ENCODE measurements at places on chromosomes 1 and 21. TPM values are rescaled to one million over a fixed set of nuclear protein-coding genes. Genes with fewer than 3 reads are reported as not detected.

The AGT gene
- total RNA-seq, result not detected

The FAM177B gene
- not detected for total RNA-seq

The HCRTR1 gene
- total RNA-seq, result not detected

The CD164L2 gene
- not detected for total RNA-seq

The SLC9C2 gene
- not detected for total RNA-seq

The CMPK1 gene
- total RNA-seq, result 112 TPM

The HMCN1 gene
- total RNA-seq, result 0.14 TPM

The KCNE1 gene
- not detected for total RNA-seq

GRCh38 chr1:114108751-114109255, 44.9 kb downstream of the SYT6 start:
- DNase-seq, result no peak

DNA sequence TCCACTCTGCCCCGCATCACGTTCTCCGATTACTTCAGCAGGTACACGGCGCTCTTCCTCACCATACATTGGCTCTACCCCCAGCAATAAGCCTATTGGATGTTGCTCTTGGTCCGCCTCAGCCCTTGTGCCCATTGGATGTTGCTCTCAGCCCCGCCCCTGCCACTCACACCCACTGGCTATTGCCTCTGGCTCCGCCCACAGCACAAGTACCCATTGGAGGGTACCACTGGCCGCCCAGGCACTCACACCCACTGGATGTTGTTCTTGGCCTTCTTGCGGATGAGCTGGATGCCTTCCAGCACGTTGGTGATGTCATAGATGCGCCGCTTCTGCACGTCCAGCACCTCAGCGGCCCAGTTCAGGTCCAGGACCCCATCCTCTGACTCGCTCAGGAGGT, 9.4 kb downstream of the E2F2 start:
- DNase-seq, result no peak

GRCh38 chr1:41293779-41294178, 51.7 kb upstream of the SCMH1 start:
- DNase-seq, result no peak

DNA sequence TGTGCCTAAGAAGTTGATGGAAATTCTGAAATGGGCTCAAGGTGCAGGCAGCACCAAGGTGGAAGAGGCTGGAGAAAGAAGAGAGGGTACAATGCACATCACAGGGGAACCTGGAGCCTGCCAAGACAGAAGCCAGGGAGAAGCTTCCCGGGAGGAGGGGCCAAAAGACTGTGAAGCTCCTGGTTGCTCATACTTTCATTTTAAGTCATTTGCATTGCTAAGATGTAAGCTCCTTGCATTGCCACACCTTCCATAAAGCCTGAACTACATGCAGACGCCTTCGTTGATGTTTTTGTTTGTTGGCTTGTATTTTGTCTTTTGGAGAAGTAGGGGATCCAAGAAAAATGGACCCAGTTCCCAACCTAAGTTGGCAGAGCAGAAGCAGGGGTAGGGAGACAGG, 69.0 kb downstream of the HMGB4 start:
- no peak for DNase-seq

GRCh38 chr1:56033321-56034037, 545.9 kb downstream of the PLPP3 start:
- DNase-seq, result no peak

DNA sequence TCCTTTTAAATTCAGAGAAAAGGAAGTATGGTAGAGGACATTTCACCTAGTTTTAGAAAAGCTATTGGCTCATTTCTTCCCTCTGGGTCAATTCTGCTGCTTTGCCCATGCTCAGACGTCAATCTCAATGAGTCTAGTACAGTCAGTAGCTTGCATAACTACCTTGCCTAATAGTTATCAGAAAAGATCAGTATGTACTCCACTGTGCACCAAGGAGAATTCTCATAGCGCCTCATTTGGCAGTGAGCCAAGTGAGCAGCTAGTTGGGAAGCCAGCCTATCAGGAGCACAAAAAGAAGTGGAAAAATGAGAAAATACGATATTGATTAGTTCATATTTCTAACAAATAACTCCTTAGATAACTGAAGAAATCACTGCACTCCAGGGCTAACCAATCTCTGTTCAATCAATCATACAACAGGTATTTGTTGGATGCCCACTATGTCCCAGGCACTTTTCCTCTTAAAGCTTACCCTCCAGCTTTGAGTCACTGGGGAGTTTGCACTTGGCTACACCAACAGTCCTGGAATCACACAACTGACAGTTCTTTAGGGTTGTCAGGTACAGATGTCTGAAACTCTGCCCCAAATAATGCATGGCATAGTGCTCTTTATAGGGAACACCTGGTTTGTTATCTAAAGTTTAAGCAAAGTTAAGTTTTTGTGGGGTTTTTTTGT, 50.2 kb downstream of the PRDX6 start:
- DNase-seq, result no peak

DNA sequence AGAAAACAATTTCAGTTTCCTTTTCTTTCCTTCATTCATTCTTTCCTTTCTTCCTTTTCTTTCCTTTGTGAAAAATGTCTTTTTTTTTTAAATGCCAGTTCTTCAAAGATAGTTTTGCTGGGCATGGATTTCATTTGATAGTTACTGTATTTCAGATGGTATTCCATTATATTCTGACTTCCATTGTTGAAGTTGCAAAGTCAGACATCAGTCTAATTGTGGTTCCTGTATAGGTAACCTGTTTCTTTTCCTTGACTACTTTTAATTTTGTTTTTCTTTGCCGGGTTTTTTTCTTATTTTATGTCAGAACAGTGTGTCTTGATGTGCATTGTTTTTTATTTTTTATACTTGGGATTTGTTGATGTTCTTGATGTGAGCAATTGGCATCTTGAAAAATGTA, 40.4 kb upstream of the MPC2 start:
- no peak for DNase-seq

DNA sequence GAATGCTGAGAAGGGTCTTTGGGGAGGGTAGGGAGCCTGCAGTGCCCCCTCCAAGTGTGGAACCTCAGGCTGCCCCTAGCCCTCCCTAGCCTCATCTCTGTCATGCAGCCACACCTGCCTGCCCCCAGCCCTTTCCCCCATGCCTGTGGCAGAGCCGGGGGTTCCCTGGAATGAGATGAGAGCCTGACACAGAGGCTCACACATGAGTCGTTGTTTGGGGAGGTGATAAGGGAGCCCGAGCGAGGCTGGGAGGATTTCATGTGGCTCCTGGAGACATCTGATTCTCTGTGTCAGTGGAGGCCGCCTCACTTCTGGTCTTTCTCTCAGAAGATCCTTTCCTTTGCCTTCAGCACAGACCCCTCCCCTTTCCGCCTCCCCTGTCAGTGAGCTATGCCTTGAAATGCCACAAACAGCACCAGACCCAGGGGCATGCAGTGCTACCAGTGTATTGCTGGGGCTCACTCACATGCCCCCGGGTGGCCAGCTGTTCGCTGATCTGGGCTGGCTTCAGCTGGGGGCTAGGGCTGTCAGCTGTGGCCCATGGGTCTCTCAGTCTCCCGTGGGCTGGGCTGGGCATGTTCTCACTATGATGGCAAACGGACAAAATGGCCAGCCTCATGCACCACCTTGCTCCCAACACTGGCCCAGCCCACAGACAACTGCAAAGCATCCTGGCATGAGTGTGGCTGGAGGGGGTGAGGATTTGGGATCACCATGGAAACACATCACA, 102.6 kb downstream of the AJAP1 start:
- no peak for DNase-seq

- DNase-seq, result no peak
These were observed 2005.7 kb downstream of the MRPL39 start for GRCh38 chr21:23601549-23601948.

GRCh38 chr1:29208442-29208841, 22.3 kb downstream of the MECR start:
- DNase-seq, result no peak

DNA sequence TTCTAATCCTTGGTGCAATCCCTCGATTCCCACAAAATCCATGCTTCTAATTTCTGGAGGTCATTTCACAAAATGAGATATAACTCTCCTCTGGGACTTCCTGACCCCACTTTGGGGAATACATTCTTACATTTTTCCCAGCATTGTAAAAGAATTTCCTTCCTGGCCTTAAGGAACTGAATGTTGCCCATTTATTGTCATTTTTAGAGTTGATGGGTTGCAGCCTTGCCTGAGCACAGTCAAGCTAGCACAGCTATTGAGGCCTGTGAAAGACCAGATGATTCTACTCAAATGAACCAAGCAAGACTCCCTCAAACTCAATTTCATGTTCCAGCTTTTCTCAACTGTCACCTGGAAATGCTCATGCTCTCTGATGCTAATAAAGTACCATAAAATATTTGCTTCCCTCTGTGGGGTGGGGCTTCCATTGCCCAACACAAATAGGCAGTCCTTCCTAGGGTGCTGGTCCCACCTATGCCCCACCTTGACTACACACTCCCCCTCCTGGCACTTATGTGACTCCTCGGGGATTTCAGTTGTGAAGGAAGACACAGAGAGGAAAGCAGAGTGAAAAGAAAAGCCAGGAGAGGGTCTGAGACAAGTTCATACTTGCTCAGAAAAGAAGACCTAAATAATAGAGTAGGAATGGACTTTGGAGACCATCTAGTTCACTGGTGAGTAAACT, 24.0 kb upstream of the CDC7 start:
- DNase-seq, result no peak

DNA sequence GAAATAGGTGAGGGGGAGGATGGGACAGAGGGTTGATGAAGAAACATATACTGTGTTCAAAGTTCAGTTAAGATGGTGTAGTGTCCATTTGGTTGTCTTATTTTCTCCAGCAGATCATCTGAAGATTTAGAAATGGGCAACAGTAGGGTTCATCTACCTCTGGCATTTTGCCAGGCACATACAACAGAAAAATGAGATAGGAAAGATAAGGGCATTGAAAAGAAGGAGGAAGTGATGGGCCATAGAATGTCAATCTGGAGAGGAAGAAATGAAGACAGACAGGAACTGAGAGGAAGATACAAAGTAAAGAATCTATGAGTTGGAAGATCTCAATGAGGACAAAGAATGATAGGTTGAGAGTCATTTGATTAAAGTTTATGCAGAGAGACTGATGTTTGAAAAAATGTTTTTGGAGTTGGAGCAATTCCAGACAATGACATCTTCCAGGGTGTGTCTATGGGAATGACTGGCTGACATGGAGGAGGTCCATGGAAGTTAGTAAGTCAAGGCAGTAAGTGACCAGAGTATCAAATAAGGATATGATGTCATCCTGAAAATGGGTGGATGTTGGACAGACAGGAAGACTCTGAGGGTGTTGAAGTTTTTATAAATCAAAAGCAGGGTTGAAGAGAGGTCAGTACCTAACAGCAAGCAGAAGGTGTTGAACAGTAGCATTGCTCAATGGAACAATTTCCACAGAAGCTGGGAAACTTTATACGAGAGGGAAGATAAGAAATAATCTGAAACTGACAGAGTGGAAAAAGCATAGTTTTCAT, 18.7 kb upstream of the CD55 start:
- DNase-seq, result no peak

DNA sequence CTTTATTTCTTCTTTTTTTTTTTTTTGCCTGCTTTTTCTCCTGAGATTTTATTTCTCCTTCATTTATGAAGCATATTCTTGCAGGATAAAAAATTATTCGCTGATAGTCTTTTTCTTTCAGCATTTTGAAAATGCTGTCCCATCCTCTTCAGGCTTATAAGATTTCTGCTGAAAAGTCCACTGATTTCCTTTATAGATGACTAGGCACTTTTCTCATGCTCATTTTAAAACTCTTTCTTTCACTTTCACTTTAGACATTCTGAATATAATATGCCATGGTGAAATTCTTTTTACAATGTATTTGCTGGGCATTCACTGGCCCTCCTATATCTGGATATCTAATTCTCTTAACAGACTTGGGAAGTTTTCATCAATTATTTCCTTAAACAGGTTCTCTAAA, 25.5 kb upstream of the GTF2B start:
- DNase-seq, result no peak

- DNase-seq, result no peak
These were observed 69.6 kb downstream of the RGS13 start for GRCh38 chr1:192705510-192705909.

DNA sequence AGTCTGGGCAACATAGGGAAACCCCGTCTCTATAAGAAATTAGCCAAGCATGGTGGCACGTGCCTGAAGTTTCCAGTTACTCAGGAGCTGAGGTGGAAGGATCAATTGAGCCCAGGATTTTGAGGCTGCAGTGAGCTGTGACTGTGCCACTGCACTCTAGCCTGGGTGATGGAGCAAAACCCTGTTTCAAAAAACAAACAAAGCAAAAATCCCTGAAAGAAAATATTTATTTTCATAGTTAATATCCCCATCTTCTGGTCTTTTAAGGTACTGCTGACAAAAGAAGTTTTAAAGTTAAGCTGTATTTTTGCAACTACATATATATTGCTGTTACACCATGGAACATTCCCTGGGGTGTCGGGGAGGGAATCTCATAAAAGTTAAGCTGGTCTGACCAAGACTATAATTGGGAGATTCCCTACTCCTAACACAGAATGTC, 26.0 kb downstream of the VAMP4 start:
- no peak for DNase-seq

- no peak for DNase-seq
These were observed 100.7 kb upstream of the TSPAN2 start for GRCh38 chr1:115189814-115190539.

DNA sequence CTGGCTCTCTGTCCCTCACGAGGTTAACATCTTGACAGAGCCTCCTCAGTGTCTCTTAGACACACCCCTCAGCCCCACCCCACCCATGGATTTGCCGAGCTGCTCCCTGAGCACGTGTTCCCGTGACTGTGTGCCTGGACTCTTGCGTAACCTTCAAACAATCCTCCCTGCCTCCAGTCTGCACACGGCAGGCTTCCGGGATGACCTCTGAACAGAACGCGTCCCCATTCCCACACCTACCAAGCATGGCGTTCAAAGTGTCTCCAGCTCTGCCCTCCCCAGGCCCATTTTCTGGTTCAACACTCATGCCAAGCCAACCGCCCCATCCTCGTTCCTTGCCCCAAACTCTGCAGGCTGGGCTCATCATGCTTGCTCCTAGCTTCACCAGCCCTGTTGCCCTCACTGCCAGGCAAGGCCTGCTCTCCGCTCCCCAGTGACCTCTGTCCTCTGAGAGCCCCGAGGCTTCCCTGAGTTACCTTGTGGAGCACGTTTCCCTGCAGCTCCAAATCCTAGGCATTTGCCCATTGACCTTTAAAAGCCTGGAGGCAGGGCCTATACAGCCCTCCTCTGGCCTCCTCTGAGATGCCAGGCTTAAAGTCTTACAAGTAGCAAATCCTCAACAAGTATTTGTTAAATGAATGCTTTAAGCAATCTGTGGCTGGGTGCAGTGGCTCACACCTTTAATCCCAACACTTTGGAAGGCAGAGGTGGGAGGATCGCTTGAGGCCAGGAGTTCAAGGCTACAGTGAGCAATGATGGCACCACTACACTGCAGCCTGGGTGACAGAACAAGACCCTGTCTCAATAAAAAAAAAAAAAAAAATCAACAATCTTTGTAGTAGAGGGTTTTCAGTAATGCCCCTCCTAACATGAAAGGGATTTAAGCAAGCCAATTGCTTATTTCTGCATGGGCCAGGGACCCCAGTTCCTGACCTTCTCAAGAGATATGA, 5.0 kb downstream of the AGT start:
- no peak for DNase-seq

All from CD4-positive, alpha-beta T cell (primary cell).